Activated CD4-positive, alpha-beta T cell treated with anti-CD3 and anti-CD28 coated beads, Interleukin-2, Interleukin-6, amounts not matched to agents 100 ng/mL and 50 ng/mL, durations not matched to agents 16 hours and 8 hours (primary cell): ENCODE measurements at places on chromosomes 2 and 18.

DNA sequence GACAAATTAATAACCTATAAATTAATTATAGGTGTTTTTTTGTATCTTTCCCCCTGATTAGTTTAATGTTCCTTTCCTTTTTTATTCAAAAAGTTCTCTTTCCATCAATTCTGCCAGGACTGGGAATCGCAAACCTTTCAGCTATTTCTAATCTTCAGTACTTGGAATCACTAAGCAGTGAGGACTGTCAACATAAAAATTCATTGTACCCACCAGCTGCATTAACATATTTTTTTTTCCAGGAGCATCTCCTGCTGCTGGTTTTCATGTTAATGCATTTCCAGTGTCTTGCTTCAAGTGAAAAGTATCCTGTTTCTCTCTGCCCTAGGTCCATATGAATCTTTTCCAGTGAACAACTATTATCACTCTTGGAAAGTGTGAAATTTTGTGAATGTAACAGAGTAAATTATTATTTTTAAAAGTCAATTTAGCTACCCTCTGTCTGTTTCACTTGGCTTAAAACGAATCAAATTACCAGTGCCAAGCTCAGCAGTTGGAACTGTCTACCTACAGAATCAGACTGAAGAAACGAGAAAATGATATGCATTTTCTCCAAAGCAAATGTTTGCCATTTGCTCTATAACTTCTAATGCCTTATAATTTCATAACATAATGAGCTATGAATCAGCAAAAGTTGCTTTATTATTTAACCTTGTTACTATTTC, 804.4 kb downstream of the EPHA4 start:
- DNase-seq, result no peak

GRCh38 chr2:109208071-109208950, 79.3 kb downstream of the SH3RF3 start:
- DNase-seq, result no peak

GRCh38 chr18:39455285-39455684, 1889.7 kb upstream of the CELF4 start:
- DNase-seq, result no peak

DNA sequence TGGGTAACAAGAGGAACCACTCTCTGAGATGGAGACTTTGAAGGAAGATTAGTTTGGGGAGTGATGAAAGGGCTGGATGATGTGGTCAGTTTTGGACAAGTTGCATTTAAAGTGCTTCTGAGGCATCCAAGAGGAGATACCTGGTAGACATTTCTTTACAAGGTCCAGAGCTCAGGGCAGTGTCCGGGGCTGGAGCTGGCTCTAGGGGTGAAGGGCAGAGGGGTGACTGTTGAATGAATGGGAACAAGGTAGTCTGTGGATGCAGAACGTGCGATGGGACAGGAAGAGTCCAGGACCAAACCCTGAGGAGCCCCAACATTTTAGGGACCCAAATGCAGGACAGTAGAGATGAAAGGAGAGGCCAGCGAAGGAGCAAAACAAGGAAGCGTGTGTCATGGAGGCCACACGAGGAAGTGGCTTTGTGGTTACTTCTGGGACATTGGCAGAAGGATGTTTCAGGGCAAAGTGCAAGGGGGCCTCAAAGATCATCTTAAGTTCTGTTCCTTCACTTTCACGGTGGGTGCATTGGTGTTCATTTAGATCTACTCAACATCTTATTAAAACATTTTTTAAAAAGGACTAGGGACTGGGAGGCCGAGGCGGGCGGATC, 13.6 kb upstream of the GPR35 start:
- DNase-seq, result peak; percentile 43

DNA sequence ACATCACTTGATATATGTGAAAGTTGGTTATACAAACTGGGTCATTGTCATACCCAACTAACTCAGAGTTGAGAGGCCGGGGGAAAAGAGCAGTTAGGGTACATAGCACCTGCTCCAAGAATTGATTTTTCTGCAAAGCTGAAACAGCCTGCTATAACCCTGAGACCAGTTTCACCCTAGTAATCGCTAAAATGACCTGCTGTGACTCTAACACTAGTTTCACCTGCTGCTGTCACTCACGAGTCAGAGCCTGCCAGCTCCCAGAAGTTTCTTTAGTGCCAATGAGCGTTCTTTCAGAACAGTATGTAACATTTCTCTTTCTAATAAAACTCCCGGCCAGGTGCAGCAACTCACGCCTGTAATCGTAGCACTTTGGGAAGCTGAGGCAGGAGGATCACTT, 28.0 kb downstream of the SRSF7 start:
- no peak for DNase-seq

GRCh38 chr18:62585274-62586150, 62.7 kb downstream of the ZCCHC2 start:
- DNase-seq, result peak; percentile 37

- DNase-seq, result no peak
These were observed 1289.2 kb downstream of the DSC3 start for GRCh38 chr18:29753379-29753778.

- no peak for DNase-seq
These were observed 54.5 kb downstream of the EVA1A start for GRCh38 chr2:75506101-75506697.

DNA sequence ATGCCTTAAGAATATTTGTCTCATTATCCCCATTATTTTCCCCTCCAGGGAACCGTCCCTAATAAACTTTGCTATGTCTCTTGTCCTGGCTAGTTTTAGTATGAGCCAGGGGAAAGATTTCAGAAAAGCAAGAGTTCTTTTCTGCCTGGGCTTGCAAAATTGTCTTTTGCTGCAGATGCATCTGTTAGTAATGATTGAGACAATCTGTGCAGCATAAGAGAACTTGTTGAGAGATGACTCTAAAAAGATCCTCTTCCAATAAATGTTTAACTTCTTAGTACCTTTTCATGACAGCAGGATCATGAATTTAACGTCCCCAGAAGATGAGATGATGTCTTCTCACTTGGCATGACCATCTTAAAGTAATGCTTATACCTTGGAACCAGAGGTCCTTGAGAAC, 172.5 kb upstream of the CREB1 start:
- DNase-seq, result no peak

DNA sequence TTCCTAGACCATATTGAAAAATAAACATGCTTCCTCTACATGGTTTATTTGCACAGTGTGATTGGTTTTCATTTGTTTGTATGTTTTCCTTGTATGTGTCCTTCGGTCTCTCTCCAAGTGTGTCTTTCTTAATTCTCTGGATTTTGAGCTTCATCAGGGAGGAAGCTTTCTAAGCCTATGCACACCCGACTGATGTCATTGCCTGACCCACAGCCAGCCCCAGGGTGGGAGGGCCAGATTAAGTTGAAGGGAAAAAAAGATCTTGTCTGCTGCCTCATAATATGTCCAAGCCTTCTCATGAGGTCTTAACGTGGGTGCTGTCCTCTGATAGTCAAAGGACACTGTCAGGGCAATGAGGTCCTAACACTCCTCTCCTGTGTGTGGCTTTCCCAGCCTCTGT, 115.2 kb downstream of the MARCHF4 start:
- no peak for DNase-seq

DNA sequence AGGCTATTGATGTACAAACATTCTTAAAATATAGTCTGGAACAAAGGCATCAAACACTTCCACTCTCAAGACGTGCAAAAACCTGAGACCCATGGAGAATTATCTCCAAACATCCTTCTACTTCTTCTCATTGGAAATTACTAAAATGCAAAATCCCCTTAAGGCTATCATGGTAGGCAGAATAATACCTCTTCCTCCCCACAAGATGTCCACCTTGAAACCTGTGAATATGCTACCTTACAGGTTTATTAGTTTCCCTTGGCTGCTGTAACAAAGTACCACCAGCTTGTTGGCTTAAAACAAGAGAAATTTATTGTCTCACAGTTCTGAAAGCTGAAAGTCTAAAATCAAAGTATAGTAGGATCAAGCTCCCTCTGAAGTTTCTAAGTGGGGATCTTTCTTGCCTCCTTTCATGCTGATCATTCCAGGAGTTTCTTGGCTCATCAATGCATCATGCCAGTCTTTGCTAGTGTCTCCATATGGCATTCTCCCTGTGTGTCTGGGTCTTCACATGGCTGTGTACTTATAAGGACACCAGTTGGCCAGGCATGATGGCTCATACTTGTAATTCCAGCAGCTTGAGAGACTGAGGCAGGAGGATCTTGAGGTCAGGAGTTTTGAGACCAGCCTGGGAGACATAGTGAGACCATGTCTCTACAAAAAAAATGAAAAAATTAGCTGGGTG, 163.7 kb upstream of the NCK2 start:
- DNase-seq, result no peak

DNA sequence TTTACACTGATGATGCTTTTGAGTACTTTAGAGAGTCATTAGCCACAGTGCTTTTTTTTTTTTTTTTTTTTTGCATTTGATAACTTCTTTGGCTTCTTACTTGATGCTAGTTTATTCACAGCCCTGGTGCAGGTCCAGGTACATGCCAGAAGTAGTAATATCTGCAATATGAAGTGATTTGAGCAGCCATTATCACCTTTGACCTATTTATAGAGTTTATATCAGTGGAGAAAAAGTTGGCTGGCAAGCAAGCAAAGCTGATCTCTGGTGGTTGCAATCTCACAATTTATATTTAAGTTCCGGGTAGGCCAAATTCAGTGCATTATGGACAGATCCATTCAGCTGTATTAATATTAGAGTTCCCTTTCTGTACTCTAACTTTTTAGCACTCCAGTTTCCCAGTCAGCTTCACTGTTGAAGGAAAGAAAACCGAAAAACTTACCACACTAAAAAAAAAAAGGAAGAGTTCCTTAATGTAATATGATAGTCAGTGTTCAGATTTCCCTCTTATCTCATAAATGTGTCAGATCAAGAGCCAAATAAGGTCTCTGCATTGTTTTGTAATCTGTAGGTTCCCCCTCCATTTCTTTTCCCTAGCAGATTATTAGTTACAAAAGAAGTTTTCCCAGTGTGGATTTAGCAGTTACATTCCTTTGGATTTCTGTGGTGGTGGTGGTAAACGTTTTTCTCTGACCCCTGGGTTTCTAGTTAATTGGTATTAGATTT, 78.6 kb downstream of the HAUS1 start:
- no peak for DNase-seq

DNA sequence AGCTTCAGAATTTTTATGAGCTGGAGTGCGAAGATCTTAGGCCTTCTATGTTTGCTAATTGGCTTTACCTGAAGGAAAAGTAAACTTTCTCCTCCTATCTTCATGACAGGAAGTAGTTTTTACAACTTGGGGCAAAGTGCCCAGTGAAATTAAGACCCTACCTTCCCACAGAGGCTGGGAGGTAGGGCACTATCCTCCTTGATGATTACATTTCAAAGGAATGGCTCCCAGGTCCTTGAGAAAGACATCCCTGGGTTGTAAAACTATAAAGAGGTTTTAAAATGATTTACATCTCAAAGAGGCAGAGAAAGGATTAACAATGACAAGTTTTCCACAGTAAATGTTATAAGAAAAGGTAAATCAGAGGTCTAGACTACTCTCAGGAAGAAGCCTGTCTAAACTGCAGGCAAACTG, 155.8 kb downstream of the CDH7 start:
- DNase-seq, result no peak

- DNase-seq, result no peak
These were observed 44.7 kb upstream of the PTMA start for GRCh38 chr2:231663458-231664212.

- DNase-seq, result no peak
These were observed 154.1 kb upstream of the HS6ST1 start for GRCh38 chr2:128472789-128473174.

- no peak for DNase-seq
These were observed 208.4 kb downstream of the FIGN start for GRCh38 chr2:163527381-163527780.
